ENCODE measurements at places on chromosomes 1 and 21. TPM values are rescaled to one million over a fixed set of nuclear protein-coding genes. Genes with fewer than 3 reads are reported as not detected.

GRCh38 chr1:88061492-88062177 is 622.4 kb upstream of the PKN2 start:
- no peak for DNase-seq

- no peak for DNase-seq
Measured at GRCh38 chr1:70044832-70045231, 160.5 kb downstream of the LRRC40 start.

DNA sequence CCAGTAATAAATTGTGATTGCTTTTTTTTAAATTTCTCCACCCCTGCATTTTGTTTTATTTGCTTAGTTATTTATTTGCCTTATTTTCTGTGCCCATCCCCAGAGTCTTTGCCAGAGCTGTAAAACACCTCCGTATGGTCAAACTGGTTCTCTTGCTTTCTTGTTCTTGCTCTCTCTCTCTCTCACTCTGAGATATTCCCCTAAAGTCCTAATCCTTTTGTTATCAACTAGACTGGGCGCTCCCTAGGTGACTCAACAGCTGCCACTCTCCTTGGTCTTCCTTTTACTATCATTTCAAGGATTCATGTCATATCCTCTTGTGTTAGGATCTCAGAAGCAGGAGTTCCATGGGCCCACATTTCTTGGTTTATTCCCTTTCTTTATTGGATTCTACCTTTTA is 160.0 kb downstream of the PRDM2 start:
- DNase-seq = no peak

DNA sequence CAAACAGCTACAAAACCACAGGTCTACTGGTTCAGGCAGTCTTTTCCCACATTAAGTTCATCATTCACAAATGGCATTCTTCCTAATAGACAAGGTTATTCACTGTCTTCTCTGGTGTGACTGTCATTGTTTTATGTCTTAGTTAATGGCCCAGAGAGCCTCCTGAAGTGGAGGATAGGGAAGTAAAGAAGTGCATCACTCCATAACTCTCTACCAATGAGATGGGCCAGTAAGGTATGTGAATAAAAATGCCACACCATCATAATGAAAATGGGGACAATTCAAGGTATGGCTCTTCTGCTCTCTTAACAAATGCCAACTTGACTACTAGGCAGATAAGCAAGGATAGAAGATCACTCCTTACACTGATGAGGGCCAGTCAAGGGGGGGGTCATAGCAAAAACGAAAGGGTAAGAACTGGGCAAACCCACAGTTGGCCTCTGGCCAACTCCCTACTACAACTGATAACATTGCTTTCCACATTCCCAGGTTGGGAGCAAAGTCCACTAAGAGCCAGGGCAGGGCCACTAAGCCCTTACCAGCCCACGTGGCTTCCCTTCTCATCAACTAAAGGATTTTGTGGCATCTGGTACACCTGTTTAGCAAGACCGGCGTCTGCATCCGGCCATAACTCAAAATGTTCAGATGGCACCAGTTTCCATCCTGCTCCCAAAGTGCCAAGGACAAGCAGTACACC is 10.0 kb downstream of the PABPC4 start:
- no peak for DNase-seq

GRCh38 chr1:212669102-212669501 is 30.5 kb downstream of the BATF3 start:
- DNase-seq = peak; percentile 20

Gene AMIGO1
- total RNA-seq = 1.2 TPM

Gene SLC2A1
- total RNA-seq = 129 TPM

DNA sequence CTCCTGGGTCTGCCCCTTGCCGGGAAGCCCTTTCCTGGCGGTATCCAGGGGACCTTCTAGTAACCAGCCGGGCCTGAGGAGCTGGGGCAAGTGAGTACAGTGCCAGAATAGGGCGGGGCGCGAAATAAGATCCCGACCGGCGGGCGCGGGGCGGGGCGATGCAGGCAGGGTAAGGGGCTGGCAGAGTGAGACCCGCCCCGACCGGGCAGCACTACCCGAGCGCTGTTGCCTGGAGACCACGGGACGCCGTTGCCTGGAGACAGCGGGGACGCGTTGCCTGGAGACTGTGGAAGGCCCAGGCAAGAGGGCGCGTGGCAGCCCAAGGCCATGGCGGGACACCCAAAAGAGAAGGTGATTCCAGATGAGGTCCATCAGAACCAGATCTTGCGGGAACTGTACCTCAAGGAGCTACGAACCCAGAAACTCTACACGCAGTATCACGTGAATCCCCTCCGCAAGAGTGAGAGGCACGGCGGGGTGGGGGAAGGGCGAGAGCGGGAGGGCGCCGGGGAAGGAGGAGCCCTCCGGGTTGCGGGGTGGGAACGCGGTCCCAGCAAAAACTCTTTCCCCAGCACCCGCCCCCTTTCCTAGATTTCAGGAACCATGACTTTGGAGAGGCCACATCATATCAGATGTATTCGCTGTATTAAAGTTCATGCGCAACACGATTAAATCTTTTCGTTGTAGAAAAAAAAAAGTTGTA is 24.3 kb downstream of the EBNA1BP2 start:
- DNase-seq = peak; percentile 57

- no peak for DNase-seq
Measured at GRCh38 chr1:236083650-236084385, 18.9 kb upstream of the NID1 start.

GRCh38 chr1:27144920-27145661 is 9.8 kb downstream of the SLC9A1 start:
- peak; percentile 42 for DNase-seq

Gene MARK1
- 3.8 TPM for total RNA-seq

All from NCI-H460 (cell line).